Cerebellum (tissue), 4 donors: ENCODE measurements at places on chromosomes 16 and 17.
A peak's percentile ranks its signal among the peaks of the same experiment; 100 is the strongest.

GRCh38 chr16:55568207-55568606, 1.7 kb downstream of the CAPNS2 start:
- no peak for DNase-seq

DNA sequence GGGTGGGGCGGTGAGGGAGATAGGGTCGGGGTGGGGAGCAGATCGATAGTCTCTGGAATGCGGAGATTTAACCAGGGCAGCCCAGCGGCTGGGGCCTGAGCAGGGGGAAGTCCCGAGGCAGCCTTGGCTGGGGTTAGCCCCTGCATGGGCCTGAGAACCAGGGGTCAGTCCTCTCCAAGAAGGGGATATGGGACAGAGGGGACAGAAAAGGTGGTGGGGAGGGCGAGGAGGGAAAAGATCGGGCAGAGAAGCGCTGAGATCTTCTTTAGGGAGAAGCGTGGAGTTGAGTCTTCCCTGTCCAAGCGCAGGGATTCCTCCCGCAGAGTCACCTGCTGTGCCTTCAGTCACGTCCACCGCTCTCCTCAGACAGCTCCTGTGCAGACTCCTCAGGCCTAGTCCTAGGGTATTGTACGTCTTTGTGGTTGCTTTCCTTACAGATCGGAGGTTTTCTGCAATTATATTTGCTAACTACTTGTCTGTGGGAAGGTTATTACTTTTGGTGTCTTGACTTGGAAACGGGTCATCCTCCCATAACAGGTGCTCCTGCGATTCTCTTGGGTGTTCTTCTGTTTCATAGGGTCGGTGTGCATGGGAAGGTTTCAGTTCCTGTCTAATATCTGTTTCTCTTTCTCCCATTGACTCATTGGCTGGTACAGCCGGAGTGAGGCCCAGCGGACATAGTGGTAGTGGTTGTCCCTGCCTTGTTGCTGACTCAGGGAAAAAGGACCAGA, 952 bp downstream of the CD300A start:
- DNase-seq = no peak

GRCh38 chr17:34917381-34917780, 43.9 kb downstream of the CCT6B start:
- DNase-seq = peak; percentile 70

DNA sequence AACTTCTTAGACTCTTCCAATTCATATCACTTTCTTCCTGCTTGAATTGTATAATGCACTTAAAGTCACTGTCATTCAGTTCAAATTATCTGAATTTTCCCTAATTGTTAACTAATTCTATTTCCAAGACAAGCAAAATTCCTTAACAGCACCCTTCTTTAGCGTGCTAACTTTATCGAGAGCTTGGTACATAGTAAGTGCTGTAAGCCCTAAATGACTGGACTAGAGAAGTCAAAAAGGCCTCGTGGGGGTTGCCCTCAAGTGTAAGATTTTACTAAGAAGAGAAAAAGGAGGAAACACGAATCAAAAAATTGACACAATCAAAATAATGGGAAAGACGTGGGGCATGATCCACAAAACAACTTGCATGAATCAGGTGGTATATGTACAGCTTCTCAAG, 11.3 kb downstream of the KANSL1 start:
- no peak for DNase-seq

DNA sequence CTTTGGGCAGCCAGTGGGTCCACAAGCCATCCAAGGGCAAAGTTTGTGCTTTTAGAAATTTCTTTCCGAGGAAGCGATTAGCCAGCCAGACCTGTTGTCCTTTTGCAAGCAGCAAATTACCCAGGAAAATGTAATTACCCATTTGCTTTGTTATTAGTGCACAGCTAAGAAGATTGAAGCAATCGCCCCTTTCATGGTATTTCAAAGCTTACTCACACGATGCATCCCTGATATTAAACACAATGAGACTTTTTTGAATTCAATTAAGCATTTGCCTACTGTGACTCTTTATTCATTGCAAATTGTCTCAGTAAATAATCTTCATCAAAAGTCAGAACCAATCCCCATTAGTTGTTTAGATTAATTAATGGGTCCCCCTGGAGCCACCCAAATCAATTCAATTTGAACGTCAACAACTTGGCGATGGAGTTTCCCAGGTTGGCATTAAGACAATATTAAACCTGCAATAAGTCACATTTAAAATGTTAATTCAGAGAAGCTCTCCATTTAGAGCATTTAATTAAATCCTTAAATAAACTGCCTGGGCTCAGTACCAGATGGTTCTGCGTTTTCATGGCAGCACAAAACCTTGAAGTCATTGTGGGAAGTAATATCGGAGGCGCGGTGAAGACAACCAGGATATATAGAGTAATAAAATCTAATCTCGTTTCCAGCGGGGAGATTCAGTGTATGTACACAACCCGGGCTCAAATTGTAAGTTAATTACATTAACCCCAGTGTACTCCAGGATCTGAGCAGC, 366.2 kb upstream of the TNRC6C start:
- no peak for DNase-seq

GRCh38 chr17:49978501-49978900, 9.5 kb downstream of the DLX4 start:
- DNase-seq = no peak

DNA sequence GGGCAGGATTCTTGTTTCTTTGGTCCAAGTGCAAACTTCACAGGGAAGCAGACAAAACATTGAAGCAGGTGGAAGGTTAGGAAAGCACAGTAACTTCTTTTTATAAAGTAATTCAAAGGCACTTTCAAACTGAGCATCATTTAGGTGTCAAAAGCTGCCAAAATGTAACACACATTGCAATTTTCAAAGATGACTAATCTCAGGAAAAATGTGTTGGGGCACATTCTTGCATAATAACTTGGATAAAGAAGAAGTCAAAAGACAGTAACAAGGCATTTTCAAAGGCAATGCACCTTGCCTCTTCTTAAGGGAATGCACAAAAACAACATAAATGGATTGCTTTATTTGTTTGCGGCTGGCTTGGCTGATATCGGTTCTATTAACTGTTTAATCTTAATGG, 3.6 kb downstream of the KCNJ2 start:
- no peak for DNase-seq
